ENCODE measurements at places on chromosomes 13 and 19. TPM values are rescaled to one million over a fixed set of nuclear protein-coding genes. Genes with fewer than 3 reads are reported as not detected.

Gene LHB
- total RNA-seq: 1.1 TPM

Gene CBY2
- 0.99 TPM for total RNA-seq

Gene SMG9
- total RNA-seq: 23.2 TPM

Gene ZNF581
- total RNA-seq: 26.9 TPM

Gene TIMM29
- total RNA-seq: 37.7 TPM

Gene LIG4
- 7.8 TPM for total RNA-seq

Gene MAB21L1
- 0.53 TPM for total RNA-seq

Data from metanephros (tissue), 2 donors.